ENCODE measurements at places on chromosomes 11 and 22.

GRCh38 chr11:93591247-93591898 lies 48.2 kb upstream of the SMCO4 start:
- no peak for DNase-seq

GRCh38 chr22:43435851-43436811 lies 24.3 kb downstream of the MPPED1 start:
- DNase-seq = no peak

DNA sequence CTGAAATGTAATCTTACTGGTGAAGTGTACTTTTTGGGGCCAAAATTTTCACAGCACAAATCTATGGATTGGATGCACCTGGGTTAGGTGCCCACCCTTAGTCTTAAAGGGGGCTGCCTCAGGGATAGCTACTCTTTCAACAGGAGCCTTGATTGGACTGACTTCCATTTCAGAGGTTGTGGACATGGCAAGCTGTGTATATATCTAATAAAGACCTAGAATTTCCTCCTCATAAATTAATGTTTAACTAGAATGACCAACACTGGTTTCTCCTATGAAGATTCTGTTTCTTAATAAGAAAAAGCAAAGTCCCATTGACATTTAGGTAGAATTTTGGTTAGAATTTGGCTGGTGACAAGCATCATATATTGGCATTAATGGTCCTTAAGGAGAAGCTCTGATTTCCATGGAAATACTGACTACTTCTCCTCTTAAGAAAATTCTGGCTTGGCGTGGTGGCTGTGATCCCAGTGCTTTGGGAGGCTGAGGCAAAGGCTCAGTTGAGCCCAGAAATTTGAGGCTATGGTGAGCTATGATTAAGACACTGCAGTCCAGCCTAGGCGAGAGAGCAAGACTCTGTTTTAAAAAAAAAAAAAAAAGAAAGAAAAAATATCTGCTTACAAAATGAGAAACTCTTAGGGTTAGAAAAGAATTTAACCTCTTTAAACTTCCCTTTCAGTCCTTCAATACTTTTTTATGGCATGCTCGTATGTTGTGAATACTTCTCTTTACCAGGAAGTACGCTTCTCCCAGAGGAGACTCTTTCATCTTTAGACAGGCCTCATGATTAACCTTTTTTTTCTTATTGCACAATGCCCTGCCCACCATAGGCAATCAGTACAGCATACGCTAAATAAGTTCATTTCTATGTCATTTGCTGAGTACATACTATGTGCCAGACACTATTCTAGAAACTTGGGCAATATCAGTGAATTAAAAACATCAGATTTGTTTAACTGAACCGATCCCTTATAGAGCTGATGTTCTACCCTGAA lies 77.2 kb downstream of the PRR5L start:
- no peak for DNase-seq

- DNase-seq = no peak
Observed at GRCh38 chr11:116335891-116336290, 436.9 kb downstream of the BUD13 start.

DNA sequence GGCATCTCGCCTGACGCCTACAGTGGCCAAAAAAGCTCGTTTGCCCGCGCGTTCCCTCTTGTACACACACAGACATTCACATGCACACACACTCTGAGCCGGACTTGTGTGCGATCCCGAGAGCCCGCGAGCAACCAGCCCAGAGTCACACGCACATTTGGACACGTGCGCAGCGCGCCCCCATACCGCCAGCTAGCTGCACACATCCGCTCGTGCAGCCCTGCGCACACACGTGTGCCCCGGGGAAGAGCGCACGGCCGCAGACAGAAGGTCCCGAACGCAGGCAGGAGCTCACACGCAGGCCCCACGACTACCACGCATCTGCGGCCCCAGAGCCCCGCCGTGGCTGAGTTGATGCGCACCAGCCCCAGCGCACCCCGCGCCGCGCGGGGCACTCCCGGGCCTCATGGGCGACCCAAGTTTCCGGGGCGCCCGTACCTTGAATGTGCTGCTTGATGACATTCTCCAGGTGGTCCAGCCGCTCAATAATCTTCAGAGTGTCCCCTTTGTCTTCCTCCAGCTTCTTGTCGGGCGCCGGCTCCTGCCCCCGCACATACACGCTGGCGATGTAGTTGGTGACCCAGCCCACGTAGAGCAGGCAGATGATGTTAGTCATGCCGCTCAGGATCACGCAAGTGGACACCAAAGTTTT lies 758 bp downstream of the GALNT18 start:
- DNase-seq = peak; percentile 21

GRCh38 chr11:3108183-3108721 lies 51.0 kb upstream of the CARS1 start:
- DNase-seq = no peak

DNA sequence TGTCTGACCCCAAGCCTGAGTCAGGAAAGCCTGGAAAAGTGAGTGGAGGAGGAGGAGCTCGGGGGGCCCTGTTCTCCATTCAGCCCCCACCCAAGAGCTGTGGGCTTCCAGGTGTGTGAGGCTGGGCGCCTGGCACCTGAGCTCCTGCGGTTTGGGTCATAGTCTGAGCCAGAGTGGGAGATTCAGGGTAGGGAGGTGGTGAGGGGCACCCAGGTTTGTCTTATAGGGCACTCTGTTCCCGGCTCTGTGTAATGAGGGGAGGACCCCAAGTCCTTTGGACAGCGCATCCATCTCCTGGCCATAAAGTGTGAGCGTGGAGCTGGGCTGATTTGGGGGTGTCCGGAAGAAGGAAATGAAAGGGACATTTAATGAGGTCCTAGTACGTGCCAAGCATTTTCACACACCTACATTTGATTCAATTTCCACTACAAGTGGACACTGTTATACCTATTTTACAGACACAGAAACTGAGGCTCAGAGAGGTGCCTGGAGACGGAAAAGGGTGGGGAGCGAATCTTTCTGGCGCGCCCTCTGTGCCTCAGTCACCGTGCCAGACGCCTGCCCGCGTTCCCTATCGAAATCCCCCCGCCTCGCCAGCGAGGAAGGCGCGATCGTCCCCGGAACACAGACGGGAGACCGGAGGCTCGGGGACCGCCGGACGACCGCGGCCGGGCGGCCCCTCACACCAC lies 1.2 kb downstream of the NPTXR start:
- no peak for DNase-seq

GRCh38 chr11:102061276-102061675 lies 14.0 kb downstream of the CFAP300 start:
- peak; percentile 36 for DNase-seq

DNA sequence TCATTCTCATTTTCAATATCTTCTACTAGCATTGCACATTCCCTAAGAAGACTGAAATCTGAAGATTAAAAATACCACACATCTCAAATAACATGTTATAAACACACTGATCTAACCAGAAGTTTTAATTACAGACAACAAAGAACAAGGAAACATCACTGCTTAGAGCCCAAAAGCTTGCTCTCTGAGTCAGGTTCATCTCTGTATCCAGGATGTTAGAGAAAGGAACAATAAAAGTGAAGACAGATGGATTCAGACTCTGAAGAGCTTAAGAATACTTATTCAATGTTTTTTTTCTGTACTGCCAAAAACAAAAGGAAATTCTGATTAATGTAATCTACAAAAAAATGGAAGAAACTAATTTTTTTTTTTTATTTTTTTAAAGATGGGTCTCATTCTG lies 16.5 kb downstream of the RDX start:
- no peak for DNase-seq

DNA sequence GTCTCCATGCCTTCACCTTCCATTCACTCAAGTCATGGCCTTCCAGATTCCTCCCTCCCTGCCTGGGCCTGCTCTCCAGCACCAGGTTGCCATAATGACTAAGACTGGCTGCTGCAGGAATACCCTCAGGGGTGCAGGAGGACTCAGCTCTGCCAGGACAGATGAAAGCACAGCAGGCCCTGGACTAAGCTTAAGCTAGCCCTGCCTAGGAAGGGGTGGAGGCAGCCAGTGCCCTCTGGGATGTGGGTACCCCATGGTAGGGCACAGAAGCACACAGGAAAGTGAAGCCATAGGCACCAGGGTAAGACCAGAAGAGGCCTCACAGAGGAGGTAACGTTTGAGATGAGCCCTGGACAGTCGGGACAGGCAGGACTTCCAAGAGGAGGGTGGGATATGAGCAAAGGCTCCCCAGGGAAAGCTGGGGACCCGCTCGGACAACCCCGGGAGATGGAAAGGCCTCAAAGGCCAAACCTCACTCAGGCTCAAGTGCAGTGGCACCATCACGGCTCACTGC lies 3.0 kb upstream of the RIN1 start:
- DNase-seq = no peak

GRCh38 chr11:123859731-123860130 lies 25.7 kb downstream of the TMEM225 start:
- DNase-seq = no peak

DNA sequence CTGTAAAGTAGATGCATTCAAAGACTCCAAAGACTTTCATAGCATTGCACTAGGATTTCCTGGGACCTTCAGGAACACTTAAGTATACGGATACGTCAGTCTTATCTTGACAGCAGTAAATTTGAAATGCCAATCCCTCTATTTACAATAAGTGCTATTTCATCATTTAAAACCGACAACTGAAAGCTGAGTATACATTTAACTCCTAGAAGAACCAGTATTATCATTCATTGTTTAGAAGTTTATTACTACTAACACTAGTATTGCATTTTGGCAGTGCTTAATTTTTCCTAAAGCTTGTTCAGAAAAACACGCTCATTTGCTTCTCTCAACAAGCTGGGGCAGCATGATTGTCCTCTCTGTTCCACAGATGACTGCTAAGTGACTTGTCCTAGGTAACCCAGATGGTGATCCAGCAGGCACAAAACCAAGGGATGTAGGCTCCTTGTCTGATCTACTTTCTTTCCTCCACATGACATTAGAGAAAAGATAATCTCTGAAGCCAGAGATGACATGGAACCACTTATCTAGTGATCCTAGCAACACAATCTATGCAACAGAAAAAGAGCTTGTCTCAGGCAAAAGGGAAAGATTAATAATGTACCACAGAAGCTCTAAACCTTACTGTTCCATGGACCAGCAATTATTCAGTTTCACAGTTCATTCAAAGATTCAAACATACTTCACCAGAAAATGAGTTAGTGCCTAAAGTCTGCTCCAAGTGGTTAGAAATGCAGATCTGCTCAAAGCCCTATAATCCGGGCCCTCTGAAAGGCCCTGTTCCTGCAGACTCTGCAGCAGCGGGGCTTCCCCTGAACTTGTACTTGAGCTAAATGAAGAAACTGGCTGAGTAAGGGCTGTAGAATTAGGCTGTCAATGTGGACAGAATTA lies 5.2 kb downstream of the MAML2 start:
- DNase-seq = no peak

- DNase-seq = no peak
Observed at GRCh38 chr11:10916665-10917064, 58.8 kb upstream of the ZBED5 start.

GRCh38 chr11:46338988-46339666 lies 8.1 kb upstream of the DGKZ start:
- no peak for DNase-seq

DNA sequence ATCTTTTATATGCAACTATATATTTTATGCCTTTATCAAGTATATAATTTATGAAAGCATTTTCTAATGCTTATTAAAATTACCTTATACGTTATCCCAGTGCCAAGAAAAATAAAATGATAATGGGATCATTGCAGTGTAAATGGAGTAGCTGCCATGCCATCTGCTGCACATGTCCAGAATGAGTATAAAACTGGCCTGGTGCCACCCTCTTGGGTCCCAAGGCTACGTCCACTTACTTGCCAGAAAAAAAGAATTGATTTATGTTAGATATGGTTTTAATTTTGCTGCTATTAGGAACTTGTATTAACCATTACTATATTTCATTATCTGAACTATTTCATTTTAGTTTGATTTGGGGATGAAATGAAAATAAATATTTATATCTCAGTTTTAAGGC lies 1127.1 kb upstream of the CNTN5 start:
- no peak for DNase-seq

DNA sequence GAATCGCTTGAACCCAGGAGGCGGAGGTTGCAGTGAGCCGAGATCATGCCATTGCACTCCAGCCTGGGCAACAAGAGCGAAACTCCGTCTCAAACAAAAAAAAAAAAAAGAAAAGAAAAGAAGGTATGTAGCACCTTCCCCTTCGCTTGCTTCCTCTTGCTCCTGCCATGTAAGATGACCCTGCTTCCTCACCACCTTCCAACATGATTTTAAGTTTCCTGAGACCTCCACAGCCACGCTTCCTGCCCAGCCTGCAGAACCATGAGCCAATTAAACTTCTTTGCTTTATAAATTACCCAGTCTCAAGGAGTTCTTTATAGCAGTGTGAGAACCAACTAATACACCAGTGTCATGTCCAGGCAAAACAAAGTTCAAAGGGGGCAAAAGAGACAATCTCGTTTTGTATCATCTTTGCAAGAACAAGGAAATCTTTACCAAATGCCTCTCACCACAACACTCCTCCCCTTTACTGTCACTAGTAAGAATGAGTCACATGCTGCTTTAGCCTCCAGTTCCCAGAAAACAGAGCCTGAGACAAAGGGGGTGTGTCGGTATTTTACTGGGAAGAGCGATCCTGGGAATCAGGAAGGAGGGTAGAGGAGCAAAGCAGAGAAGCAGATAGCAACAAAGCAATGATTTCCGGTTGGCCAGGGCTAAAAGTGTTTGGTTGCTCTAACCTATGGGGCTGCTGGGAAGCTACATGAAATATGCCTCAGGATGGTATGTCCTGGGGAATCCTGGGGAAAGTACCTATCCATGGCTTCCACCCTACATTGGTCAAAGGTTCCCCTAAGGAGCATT lies 10.5 kb upstream of the MCHR1 start:
- no peak for DNase-seq

DNA sequence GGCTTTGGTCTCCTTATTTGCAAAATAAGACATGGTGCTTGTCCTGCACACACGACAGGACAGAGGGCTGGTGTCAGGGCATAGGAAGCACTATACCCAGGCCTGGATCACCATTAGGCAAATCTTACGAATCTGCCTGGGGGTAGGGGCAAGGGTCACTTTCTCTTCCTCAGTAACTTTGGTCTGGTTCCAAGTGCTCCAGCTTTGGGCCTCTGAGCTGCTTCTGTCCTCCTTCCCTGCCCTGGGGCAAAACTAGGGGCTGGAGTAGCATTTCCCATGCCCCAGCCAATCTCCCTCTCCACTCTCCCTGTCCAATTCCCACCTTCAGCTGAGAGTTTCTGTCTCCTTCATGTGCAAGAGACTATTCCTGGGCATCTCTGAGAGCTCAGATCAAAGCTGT lies 123.7 kb upstream of the NECTIN1 start:
- no peak for DNase-seq

DNA sequence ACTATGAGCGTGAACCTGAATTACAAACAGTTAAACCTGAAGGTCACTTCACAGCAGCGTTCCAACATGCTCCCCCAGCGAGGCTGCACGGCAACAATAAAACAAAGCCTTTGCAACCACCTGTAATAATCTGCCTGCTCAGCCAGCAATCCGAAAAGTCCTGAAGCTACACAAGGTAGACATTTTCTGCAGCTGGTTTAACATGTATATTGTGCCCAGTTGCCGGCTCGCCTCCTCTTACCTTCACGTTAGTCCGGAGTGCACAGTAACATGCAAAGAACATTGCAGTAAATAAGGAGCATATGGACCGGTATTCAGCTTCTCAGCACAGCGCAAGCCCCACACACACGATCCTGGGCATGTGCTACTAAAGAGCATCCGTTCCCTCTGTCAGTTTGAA lies 704.3 kb downstream of the DLG2 start:
- no peak for DNase-seq

GRCh38 chr11:30171661-30172060 lies 59.2 kb upstream of the FSHB start:
- DNase-seq = no peak
